Foreskin keratinocyte (primary cell): ENCODE measurements at places on chromosomes 4 and X. TPM values are rescaled to one million over a fixed set of nuclear protein-coding genes. Genes with fewer than 3 reads are reported as not detected.

The SEL1L3 gene
- total RNA-seq, result 31.7 and 33.3 TPM in 2 replicates

The FAM47A gene
- not detected in 2 replicates for total RNA-seq

The SH3D19 gene
- 39.4 and 42.4 TPM in 2 replicates for total RNA-seq

The GLOD5 gene
- not detected in 2 replicates for total RNA-seq

GRCh38 chr4:7120341-7120740 is 52.5 kb upstream of the GRPEL1 start:
- DNase-seq, result no peak
